Substantia nigra (tissue), 51 donors: ENCODE measurements at places on chromosomes 11 and 22.

DNA sequence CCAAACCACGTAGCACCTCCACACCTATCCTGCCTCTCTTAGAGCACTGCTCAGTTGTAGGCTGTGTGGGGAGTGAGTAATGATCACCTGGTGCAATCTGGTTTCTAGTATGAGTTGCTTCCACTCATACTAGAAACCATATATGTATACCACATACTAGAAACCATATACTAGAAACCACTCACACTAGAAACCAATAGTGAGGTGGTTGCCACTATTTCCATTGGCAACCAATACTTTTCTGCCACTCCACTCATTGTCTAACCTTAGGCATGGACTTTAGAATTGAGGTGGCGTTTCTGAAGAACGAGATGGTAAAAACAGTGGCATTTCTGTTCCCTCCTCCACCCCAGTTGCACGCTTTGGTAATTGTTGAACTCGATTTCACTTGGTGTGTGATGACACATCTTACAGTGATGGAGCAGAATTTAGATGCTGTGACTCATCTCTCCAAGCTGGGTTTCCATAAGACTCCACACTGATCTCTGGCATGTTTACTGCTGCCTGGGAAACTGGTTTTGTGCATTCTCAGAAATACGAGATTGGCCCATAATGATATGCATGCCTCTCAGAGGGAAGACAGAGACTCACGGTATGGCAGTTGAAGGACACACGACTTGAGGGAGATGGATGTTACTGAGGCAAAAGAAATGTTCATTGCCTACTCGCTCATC, 82.9 kb downstream of the KIRREL3 start:
- no peak for DNase-seq

- DNase-seq = no peak
Observed at GRCh38 chr22:44702479-44703198, 635 bp downstream of the PRR5 start.

DNA sequence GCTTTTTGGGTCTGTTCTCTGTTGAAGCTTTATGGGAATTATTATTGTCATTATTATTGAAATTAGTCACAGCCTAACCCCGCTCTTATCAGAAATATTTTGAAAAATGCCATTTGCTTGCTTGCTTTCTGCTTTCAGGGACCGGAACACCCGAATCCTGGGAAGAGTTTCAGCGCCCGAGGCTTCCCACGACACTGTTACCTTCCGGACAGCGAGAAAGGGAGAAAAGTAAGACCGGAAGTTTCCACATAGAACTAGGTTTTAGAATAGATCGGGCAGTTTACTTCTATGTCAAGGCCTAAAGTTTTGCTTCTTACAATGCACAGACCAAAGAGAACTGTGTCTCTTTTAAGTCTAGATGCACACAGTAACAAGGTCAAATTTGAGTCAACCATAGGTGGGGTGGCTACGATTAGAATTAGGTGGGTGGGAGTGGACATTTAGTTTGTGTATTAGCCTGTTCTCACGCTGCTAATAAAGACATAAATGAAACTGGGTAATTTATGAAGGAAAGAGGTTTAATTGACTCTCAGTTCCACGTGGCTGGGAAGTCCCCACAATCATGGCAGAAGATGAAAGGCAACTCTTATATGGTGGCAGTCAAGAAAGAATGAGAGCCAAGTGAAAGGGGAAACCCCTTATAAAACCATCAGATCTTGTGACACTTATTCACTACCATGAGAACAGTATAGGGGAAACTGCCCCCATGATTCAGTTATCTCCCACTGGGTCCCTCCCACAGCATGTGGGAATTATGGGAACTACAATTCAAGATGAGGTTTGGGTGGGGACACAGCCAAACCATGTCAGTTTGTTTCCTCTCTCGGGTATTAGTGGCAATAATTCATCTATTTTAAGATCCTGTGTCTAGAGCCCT, 12.9 kb downstream of the MPEG1 start:
- DNase-seq = no peak

- DNase-seq = no peak
Observed at GRCh38 chr11:12523180-12523924, 146.0 kb downstream of the PARVA start.

GRCh38 chr11:66987158-66987620, 12.1 kb downstream of the C11orf86 start:
- DNase-seq = no peak

DNA sequence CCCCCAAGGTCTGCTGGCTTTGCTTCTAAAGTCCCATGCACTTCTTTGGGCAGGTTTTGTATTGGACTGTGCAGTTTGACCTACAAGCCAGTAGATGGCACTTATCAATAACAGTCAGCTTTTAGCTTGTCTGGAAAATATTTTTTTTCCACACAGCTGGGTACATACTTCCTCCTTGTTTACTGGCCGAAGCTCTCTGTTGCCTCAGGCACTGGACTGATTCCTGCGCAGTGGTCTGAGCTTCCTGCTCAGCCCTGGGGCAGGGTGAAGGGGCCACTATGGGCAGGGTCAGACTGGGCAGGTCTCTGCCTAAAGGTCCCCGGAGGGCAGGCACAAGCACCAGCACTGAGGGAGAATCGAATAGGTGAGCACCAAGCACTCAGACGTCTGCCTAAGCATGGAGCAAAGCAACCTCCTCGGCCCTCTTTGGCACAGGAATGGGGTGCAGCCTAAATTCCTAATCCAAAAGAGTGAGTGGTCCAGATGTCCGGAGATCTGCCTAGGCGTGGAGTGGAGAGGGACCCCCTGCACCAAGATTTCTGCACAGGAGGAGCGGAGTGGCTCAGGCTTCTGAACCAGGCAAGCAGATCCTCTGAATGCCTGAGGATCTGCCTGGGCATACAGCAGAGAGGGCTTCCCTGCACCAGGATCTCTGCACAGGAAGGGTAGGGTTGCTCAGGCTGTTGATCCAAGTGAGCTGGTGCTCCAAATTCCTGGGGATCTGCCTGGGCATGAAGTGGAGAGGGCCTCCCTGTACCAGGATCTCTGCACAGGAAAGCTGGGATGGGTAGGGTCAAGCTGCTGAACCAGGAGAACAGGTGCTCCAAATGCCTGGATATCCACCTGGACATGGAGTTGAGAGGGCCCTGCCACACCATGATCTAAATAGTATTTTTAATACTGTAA, 105.9 kb upstream of the C11orf58 start:
- no peak for DNase-seq
